Colonic mucosa (tissue), 4 donors: ENCODE measurements at places on chromosomes 4 and X.
A peak's percentile ranks its signal among the peaks of the same experiment; 100 is the strongest.

GRCh38 chrX:21781976-21782375 is 24.1 kb upstream of the SMPX start:
- DNase-seq, result no peak

DNA sequence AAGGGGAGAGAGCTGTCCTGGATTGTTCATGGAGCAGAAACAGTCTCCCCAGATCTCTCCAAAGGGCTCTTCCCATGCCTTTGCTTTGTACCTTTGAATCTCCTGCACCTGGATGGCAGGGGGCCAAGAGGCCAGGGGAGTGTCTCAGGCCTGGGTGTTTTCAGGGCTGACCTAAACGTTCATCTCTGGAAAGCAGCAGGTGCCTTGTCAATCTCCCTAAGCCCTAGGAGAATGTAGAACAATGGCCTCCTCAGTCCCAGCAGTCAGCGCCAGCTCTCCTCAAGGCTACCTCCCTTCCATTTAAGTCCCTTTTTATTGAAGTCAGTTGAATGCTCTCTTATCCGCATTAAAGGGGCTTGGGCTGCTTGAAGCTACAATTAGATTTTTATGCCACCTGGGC is 31.2 kb upstream of the NSUN7 start:
- peak; percentile 89 for DNase-seq

DNA sequence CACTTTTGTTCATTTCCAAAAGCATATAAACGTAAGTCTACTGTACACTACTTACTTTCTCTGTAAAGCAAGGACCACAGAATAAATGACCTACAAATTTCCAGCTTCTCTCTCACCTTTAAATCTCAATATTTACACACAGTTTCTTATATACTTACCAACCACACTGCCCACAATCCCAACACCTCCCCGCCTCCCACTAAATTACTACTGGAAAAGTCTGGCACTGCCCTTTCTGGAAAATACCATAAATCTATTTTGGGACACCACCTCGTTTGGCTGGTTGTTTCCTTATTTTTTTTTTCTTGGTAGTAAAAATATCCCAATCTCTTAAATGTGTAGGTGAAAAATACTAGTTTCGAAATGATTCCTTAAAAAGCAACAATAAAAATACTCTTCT is 19.6 kb downstream of the FAT1 start:
- peak; percentile 67 for DNase-seq

DNA sequence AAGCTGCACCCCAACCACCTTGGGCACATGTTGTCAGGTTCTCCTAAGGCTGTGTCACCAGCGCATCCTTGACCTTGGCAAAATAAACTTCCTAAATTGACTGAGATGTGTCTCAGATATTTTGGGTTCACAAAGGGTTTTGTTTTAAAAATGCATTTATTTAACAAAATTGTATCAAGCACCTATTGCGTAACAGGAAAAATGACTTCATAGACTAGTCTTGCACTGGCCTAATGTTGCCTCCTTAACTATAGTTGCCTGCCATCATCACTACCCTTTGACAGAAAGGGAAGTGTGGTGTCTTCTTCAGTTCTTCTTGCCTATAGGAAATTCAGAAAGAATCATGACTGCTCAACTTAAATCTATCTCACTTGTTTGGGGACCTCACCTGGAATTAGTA is 374.2 kb downstream of the SH2D1A start:
- DNase-seq, result no peak

- DNase-seq, result no peak
These were observed 137.8 kb upstream of the GPR101 start for GRCh38 chrX:137171626-137172025.

DNA sequence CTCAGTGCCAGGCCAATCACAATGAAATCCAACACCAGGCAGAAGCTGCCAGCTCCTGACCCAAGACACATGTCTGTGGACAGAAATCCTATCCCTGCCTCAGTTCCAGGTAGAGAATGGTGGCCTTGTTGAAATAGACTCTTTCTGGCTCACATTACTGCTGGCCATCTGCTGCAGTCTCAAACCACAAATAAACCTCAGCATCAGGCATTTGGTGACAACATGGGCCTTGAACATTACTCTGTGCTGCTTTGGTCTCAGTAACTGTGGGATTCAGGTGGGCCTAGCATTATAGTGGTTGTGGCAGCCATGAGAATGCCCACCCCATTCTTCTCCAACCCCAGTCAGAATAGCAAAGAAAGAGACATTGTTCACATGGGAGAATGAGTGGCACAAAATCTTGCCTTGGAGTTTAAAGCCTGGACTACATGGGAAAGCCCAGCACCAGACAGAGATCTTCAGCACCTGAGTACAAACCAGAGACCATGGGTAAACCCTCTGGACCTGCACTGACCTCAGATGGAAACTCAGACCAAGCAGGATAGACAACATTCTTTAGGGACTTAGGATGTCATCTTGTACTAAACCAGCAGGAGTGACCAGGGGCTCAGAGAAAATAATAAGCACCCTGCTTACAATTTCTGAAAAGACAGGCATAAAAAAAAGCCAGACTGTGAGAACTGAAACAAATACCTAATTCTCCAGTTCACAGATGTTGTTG is 50.4 kb upstream of the TRAM1L1 start:
- DNase-seq, result no peak
